NCI-H2107 (cell line): ENCODE measurements at places on chromosomes 7 and 10.
A peak's percentile ranks its signal among the peaks of the same experiment; 100 is the strongest.

GRCh38 chr10:26211781-26212444, 4.7 kb upstream of the GAD2 start:
- no peak for DNase-seq

GRCh38 chr10:17904564-17904963, 47.2 kb upstream of the SLC39A12 start:
- DNase-seq: no peak

DNA sequence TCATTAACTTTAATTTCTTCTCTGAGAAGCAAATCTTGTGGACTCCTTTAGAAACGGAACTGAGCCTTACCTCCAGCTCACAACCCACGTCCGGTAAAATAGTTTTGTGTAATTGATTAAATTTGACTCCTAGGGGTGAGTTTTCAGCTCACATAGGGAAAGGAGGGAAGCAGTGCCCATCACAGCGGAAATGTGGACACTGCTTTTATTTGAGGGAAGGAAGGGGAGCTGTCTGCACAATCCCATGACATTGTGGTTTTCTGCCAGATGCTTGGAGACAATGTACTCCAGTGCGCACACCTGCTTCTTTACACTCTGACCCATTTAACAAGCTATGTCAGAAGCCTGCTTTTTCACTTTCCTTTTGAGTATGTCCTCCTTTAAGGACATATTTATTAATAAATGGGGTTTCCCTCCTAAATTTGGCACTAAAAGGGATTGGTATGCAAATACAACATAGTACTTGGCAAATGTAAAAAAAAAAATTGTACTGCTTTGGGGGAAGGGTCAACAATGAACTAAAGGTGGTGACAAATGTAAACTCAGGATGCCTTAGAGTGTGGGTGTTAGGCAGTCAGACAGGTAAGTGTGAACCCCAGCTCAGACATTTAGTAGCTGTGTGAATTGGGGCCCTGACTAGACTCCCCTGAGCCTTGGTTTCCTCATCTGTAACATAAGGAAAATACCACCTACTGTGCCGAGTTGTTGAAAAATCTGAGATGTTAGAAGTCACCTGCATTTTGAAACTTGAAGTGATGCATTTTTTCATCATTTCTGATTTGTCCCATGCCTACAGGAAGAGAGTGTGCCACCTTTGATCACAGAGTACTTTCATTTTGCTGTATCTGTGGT, 90.2 kb upstream of the KLF6 start:
- peak; percentile 28 for DNase-seq

- DNase-seq: no peak
Measured at GRCh38 chr7:156464339-156464738, 176.2 kb upstream of the RNF32 start.

GRCh38 chr10:72742092-72742491, 50.1 kb downstream of the MCU start:
- no peak for DNase-seq

DNA sequence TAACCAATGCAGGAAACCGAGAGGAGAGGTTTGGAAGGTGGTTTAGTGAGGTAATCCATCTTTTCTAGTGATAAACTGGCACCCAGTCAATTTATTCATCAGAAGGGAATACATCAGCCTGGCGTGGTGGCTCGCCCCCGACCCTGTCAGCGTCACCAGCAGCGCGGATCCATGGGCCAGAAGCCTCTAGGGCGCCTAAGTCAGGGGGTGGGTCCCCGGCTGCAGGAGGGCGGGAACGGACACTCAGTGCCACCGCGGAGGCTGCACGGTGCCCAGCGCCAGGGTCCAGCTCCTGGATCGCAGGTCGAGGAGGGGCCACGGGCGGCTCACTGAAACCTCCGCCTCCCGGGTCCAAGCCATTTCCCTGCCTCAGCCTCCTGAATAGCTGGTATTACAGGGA, 866 bp upstream of the ANKRD30A start:
- DNase-seq: no peak

- DNase-seq: no peak
Measured at GRCh38 chr10:114271075-114271778, 32.2 kb downstream of the VWA2 start.

- DNase-seq: no peak
Measured at GRCh38 chr10:89203237-89203636, 3.9 kb downstream of the CH25H start.

GRCh38 chr7:91050677-91051076, 213.6 kb upstream of the FZD1 start:
- no peak for DNase-seq

DNA sequence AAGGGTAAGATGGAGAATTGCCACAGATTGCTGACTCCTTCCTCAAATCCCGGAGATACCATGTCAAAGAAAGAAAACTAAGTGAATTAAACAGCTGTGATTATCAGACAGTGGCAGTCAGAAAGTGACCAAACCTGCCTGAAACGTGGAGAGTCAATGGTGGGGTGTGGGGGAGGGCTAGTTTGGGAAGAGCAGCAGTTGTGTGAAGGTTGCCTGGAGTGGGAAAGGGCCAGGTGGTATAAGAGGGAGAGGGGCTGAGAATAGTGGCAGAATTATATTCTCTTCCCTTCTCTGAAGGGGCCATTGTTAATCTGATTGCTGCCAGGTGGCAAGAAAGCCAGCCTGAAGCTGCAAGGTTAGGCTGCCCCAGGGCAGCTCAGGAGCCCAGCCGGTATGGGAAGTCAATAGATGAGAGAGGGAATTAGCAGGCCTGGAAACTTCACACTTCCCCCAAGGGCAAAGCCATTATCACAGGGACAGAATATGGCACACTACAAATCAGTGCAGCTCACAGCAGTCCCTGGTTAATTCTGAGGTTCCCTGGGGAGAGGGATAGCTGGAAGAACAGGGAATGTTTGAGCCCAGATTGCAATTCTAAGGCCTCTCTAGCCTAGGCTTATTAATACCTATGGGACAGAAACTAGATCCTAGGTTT, 83.9 kb upstream of the ITGB1 start:
- no peak for DNase-seq

- no peak for DNase-seq
Measured at GRCh38 chr7:8236780-8237407, 25.1 kb downstream of the ICA1 start.

- no peak for DNase-seq
Measured at GRCh38 chr10:110802090-110802489, 69.6 kb upstream of the PDCD4 start.

- peak; percentile 40 for DNase-seq
Measured at GRCh38 chr7:108181073-108181985, 51.2 kb upstream of the LAMB4 start.

DNA sequence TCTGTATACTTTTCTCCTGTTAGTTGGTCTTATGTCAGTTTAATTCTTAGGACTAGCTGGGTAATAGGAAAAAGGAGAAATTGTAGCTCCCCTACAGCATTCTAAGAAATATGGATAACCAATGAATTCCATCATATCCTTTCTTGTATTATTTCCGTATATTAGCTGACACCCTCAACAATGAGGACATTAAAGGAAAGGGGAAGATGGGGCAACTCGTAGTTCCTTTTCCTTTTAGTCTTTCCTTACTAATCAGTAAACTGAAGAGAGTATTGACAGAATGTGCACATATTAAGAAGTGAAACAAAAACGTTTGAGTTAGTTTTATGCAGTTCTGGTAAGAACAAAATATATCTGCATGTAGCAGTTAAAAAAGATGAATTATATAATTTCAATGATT, 35.1 kb upstream of the C10orf67 start:
- DNase-seq: no peak

GRCh38 chr10:31081937-31082840, 50.5 kb upstream of the ZNF438 start:
- no peak for DNase-seq

DNA sequence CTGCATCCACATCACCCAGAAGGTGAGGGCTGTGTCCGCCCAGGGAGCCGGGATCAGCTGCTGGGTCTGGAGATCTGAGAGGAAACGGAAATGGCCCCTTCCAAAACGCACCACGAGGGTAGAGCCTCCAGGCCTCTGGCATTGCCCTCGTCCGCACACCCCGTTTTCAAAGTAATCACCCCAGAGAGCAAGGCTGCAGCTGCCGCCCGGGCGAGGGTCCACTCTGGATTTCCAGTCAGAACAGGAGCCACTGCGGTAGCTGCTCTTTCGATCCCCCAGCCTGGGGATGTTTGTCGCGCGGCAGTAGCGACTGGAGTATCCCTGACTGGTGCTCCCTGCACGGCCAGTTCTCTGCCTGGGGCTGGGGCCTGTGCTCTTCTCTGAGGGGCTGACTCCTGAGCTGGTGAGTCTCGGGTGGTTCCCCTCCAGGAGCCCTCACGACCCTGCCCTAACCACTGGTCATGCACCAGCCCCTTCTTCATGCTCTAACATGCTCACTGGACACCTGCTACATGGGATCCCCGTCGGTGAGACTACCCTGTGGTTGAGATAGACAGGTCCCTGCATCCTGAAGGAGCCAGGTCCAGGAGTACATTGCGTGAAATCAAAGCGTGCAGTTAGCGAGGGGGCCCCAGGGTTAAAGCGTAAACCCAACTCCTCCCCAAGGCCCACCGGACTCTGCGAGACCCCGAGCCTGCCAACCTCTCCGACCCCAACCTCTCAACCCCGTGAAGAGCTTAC, 99.2 kb downstream of the FOXL3 start:
- DNase-seq: no peak

- no peak for DNase-seq
Measured at GRCh38 chr7:117048114-117048866, 95.0 kb downstream of the ST7 start.

- no peak for DNase-seq
Measured at GRCh38 chr10:114343623-114344505, 60.4 kb downstream of the AFAP1L2 start.

DNA sequence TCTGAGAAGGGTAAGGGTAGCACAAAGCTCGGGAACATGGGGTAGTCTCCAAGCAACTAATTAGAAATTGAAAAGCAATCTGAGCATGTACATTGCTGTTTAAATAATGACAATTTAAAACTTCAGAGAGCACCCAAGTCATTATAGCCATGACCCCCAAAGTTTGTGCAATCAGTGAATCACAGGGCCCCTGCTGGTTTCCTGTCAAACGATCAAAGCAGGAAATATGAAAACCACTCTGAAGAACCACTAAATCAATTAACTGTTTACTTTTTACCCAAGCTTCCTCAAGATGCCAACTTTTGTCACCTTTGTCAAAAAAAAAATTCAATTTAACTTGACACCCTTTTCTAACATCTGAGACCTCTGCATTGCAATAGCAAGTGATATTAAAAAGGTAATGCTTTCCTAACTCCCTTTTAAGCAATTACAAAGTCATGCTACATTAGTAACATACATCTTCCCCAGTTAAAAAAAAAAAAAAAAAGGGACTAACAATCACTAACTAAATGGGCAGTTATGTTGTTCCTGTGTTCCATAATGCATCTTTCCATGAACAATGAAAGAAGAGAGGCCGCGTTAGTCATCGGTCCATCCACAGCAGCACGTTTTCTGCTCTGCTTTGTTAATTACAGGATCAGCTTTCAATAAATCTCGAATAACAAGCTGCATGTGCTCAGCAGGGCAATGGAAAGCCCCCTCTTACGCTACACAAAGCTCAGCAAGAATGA, 80.6 kb downstream of the ETV1 start:
- no peak for DNase-seq

DNA sequence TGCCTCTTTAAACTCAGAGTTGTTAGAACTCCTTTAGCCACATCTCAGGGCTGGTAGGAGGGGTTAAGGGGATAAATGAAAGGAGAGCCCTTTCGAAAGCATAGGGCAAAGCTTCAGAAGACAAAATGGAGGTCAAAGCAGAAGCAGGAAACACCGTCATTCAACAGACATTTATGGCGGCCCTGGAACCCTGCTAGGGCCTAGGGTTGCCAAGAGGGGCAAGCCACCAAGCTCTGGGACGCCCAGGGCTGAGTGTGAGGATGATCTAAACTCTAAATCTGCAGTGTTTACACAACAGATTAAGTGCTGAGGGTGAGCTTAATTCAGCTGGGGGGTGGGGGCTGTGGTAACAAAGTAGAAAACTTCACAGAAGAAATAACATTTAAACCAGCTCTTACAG, 79.0 kb upstream of the NFE2L3 start:
- DNase-seq: no peak

GRCh38 chr10:29689001-29689400, 54.2 kb upstream of the SVIL start:
- DNase-seq: no peak

GRCh38 chr7:87853237-87853864, 22.8 kb downstream of the SLC25A40 start:
- no peak for DNase-seq

GRCh38 chr10:122954731-122955050, 664 bp upstream of the C10orf88 start:
- no peak for DNase-seq

GRCh38 chr10:132940791-132941465, 1.4 kb downstream of the CFAP46 start:
- no peak for DNase-seq

- DNase-seq: no peak
Measured at GRCh38 chr10:33125522-33126517, 167.8 kb upstream of the ITGB1 start.

- DNase-seq: no peak
Measured at GRCh38 chr10:37314350-37314749, 189.0 kb downstream of the ANKRD30A start.

- DNase-seq: no peak
Measured at GRCh38 chr7:81811956-81812865, 42.4 kb upstream of the HGF start.

DNA sequence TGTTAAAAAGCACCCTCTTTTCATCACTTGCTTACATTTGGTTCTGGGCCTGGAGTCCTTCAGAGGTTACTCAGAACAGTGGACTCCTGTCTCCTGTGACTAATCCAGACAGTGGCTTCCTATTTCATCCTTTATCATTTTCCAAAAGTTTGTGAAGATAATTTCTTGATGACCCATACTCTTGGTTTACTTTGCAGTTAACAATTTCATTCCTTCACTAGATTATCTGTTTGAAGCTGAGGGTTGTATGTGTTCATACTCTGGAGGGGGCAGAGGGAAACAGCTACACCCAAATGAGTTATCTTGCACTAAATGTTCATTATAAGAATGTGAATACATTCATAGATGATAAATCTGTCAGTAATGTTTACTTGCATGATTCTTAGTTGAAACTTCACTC, 124.7 kb downstream of the ZNF248 start:
- no peak for DNase-seq

GRCh38 chr7:123185756-123186155, 14.0 kb downstream of the SLC13A1 start:
- DNase-seq: no peak

- no peak for DNase-seq
Measured at GRCh38 chr10:103833731-103834365, 21.5 kb downstream of the SH3PXD2A start.

GRCh38 chr10:126846959-126847358, 58.3 kb upstream of the DOCK1 start:
- no peak for DNase-seq

DNA sequence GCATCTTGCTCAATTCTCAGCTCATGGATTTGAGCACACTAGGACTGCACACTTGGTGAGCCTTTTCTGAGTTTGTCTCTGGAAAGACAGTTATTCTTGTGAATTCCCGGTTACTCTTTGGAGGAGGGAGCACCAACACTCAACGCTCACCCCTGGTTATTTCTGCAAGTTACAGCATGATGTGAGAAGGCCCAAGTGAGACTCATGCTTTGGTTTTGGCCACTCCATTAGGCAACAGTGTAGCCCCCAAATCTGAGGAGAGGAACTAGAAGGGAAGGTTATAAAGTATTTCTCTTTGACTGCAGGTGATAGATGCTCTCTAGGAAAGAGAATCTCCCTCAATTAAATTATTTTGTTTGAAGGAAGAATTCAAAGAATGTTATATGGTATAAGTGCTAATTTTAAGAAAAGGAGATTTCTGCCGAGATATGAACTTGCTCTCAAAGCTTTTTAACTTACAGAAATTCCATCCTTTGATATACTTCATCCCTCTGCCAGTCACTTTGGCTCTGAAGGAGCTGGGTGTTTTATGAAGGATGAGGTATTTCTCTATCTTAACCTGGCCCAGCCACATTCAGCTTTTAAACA, 183.4 kb downstream of the WNT2 start:
- no peak for DNase-seq
